Right lung (tissue), 10 donors: ENCODE measurements at places on chromosomes 3 and 15.

DNA sequence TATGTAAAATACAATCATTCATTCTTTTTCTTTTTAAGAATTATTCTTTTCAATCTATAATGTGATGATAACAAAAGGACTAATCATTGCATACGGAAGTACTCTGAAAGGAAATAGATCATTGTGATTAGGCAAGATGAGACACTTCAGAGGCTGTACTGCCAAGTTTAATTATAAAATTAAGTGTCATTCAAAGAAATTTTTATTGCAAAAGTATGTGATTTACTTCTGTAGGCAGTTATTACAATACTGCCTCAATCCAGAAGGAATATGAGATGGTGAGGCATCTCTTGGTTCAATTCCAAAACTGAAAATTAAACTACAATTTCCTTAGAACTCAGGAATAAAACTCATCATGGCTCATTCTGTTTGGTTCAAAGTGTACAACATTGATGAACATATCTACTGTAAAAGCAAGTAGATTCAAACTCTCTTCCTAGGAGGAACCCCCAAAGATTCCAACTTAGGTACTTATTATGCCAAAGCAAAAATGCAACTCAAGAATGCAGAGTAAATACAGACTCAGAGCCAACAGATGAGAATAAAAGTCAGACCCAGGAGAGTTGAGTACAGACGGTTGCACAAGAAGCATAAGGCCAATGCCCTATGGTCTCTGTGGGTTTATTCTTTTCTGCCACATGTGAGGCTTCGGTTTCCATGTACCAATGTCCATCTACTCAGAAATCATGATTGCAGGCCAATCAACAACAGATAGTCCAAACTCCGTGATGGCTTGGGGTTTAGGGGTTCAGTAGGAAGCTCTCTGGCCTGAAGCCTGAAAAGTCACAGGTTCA lies 118.5 kb upstream of the WNT5A start:
- no peak for DNase-seq

DNA sequence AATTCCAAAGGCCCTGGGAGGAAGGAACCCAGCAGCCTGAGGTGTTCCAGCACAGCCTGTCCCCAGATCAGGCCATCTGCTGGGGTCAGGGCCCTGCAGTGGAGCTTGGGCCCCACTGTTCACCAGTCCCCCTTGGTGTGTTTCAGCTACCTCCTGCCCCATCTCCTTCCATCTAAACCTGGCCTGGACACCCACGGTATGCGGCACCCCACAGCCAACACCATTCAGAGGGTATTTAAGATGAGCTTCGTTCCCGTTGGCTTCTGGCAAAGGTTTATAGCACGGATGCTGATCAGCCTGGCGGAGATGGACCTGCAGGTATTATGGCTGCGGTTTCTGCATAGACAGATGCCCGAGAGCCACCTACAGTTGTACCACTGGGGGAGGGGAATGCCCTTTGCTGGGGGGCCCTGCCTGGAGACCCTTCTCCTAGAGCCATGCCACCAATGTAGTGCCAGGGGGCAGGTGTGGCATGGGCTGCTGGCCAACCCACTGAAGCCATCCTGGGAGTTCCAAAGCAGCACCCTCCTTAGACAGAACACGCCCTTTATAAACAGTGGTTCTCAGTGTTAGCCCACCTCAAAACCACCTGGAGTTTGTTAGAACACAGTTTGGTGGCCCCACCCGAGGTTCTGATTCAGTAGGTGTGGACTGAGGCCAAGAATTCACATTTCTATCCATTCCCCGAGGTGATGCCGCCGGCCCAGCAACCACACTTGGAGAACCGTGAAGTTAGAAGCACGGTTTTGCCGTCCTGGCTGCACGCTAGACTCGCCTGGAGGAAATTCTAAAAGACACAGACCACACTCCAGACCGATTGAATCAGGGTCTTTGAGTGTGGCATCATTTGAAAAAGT lies 126.9 kb downstream of the LRRK1 start:
- DNase-seq: no peak

DNA sequence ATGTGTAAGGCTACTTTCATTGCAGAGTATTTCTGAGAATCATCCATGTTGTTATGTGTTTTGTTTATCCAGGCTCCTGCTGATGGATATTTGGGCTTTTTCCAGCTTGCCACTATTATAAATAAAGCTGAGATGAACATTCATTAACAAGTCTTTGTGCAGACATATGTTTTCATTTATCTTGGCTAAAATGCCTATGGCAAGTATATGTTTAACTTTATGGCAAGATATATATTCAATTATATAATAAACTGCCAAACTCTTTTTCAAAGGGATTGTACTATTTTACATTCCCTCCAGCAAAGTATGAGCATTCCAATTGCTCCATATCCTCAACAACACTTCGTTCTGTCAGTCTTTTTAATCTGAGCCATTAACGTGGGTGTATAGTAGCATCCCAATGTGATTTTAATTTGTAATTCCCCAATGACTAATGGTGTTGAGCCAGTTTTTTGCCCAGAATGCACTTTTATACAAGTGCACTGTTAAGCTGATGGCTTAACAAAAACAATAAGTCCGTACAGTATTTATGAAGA lies 452.4 kb downstream of the SHQ1 start:
- peak; percentile 53 for DNase-seq

DNA sequence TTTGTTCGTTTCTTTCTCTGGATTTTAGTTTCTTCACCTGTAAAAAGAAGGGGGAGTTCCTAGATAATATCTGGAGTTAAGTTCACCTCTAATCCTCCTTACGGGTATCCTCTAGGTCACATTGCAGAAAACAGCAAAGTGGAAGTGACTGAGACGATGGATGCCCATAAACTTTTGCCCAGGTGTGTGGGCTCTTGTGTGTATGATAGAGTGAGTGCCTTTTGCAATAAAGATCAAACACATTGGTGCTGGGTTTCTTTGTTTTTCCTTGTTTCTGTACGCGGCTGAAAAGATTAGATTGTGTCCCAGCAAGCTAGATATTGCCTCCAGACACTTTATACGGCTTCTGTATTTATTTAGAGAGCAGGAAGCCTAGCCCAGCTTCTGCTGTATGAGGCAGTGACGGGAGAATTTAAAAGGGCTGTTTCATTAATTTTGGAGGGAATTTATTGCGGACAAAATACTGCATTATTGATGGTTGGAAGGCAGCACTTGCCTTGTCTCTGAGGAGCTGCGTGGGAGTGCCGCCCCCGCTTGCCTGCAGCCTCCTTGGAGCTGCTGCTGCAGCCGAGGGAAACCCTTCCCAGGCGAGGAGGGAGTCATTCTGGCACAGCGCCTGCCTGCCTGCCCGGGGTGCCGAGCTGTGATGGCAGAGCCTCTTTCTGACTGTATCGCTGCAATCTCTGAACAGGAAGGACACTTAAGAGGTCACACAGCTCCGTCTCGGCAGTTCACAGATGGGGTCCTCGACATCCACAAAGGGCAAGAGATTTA lies 38.5 kb downstream of the PYDC2 start:
- DNase-seq: peak; percentile 22

GRCh38 chr15:22227411-22228100 lies 147.2 kb downstream of the OR4M2 start:
- no peak for DNase-seq

DNA sequence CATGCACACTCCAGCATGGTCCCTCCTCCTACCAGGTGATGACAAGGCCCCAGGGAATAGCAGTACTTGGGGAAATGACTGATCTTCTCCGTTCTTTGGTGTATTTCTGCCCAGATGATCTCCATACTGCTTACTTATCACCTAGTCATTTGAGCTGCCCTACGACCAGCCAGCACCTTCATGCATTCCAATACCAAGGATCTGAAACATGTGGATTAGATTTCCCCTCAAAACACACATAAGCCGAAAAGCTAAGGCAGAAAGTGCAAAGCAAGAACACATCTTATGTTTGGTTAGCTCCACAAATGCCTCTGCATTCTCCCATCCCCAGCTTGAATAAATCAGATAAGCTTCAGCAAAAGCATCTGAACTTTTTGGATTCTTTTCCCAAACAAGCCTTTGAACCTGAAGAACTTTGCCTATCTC lies 64.8 kb upstream of the BCL6 start:
- no peak for DNase-seq

DNA sequence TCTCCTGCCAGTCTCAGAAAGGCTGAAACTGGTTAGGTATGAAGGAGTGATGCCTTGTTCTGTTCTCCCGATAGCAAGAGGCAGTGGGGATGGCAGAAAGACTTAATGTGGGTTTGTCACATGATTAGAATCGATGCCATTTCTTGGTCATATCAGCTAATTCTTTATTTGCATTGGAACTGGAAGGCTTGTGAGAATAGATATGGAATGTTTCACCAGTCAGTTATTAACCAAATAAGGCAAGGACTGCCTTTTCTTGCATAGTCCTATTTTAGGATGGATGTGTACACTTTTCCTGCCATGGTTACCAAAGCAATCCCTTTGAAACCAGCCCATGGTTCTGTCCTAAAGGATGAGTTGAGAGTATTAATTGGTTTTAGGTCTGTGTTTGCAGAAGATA lies 33.7 kb downstream of the FILIP1L start:
- no peak for DNase-seq

- DNase-seq: no peak
These were observed 51.9 kb upstream of the SNRPA1 start for GRCh38 chr15:101346928-101347327.

- DNase-seq: no peak
These were observed 86.3 kb downstream of the CNTN6 start for GRCh38 chr3:1179146-1179545.

DNA sequence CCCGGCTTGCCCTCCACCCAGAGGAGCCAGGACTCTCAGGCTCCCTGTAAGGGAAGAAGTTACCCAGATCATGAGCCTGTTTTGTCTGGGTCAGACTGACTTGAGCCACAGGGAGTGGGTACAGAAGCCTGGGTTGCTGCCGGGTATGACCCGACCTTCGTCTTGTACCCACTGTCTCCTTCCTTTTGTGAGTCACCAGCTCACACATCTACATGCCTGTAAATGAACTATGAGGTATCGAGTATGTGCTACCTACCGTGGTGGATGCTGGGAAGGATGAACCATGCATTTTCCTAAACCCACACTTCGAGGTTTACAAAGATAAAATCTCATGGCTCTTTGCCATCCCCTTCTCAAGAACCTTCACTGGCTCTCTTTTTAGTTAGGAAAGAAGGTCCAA lies 56.9 kb downstream of the CACNA1D start:
- DNase-seq: no peak

GRCh38 chr3:43418601-43419272 lies 132.4 kb downstream of the SNRK start:
- DNase-seq: no peak

GRCh38 chr15:73183071-73183470 lies 130.8 kb downstream of the NEO1 start:
- no peak for DNase-seq

- no peak for DNase-seq
These were observed 105.9 kb downstream of the IL1RAP start for GRCh38 chr3:190619761-190620160.

DNA sequence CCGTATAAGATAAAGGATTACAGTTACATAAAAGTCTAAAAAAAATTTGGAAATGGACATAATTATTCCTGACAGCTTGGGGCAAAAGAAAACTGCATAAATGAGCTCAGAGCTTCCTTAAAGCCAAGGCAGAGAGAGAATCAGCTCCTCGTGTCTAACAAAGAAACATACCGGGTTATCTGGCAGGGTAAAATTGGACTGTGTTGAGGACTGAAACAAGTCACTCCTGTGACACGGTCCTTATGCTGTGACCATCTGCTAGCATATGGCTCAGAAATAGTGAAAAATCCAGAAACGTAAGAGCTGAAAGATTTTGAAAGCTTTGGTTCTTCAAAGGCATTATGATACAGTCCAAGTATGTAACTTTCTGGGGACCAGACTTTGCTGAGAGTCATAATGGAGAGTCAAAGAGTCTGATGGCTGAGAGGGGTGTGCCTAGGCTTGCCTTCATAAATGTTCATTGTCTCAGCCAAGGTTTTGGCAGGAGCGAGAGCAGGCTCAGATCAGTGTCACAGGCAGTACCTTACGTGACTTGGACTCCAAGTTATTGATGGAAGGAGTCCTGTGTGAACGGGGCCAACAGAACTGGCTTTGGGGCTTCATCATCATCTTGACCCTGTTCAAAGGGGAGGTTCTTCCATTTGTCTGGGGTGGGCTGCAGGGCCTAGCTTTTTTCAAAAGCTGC lies 12.5 kb downstream of the MAP6D1 start:
- no peak for DNase-seq

DNA sequence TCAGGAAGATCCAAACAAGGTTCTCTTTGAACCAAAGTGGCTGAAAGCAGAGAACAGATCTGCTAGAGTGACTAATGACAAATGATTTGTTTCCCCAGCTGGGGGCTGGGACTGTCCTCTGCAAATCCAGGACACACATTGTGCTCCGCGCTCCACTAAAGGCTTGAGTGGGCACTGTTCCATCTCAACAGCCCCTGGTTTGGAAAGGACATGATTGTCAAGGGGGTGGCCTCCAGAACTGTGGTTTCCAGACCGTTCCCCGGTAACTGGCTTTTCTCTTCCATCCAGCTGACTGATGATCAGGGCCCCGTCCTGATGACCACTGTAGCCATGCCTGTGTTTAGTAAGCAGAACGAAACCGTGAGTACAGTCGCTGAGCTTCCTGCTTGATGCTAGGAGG lies 91.0 kb downstream of the LRTM1 start:
- no peak for DNase-seq

DNA sequence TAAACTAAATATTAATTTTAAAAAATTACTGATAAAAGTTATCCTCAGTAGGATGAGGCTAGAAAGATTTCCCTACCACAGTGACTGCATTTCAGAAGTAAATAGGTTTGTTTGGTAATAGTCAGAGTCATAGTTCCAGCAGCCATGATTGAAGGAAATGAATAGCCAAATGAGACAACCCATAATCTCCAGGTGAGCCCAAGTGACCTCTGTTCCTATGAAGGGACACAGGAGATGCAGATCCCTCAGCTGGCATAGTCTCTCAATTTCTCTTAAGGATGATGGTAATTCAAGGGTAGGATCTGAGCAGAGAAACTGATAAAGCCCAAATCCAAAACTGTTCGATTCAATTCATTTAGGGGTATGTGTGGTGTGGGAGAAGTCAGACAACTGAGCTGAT lies 461.8 kb downstream of the RAP2B start:
- DNase-seq: no peak

DNA sequence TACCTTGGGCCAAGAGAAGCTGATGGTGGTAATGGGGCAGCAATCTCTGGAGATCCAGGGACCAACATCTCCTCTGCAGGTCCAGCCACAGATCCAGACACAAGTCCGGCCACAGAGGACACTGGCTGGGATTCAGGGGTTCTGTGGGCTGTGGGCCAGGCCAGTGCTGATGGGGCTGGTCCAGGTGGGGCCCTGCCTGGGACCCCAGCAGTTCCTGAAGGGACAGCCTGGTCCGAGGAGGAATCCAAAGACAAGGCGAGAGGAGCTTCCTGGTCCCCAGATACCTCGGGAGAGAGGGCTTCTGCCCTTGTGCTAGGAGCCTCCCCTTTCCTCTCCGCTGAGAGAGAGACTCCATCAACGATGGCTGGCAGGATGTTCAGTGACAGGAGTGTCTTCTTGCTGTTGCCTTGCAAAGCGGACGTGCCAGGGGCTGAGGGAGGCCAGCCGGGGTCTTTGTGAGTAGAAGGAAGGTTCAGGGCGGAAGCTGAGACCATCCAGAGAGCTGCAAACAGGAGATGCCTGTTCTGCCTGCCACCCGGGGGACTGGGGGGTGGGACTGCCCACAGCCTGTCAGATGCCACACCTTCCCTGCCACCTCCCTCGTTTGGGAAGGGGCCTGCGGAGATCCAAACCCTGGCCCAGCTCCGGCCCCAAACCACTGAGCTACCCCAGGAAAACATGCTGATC lies 24.5 kb upstream of the GOLGA6C start:
- DNase-seq: no peak
